ENCODE measurements at places on chromosomes 16 and 17.

DNA sequence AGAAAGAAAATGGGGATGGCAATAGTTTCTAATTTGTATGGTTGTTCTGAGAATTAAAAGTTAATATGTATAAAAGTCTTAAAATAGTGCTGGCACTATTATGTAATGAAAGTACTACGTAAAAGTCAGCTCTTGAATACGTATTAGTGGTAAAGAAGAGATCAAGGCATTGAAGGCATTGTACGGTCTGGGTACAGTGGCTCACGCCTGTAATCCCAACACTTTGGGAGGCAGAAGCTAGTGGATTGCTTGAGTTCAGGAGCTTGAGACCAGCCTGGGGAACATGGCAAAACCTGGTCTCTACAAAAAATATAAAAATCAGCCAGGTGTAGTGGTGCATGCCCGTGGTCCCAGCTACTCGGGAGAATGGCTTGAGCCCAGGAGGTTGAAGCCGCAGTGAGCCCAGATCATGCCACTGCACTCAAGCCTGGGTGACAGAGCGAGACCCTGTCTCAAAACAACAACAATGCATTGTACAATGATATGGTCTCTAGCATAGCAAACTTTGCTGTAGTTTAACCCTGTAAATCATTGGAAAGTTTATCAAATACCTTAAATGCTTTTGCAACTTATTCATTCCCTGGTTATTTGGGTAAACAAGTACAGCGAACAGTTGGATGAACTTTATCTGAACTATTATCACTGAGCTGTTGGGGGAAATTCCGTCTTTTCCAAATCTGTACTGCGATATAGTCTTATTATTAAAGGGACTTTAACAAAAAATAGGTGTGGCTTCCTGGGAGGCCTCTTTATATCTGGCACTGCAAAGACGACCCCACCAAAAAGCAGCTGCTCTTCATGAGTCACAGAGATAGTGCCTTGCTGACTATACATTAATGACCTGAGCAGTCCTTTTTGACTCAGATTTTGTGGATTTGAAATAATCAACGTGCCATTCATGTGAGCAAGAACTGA is 73.6 kb downstream of the GPRC5B start:
- DNase-seq = no peak

DNA sequence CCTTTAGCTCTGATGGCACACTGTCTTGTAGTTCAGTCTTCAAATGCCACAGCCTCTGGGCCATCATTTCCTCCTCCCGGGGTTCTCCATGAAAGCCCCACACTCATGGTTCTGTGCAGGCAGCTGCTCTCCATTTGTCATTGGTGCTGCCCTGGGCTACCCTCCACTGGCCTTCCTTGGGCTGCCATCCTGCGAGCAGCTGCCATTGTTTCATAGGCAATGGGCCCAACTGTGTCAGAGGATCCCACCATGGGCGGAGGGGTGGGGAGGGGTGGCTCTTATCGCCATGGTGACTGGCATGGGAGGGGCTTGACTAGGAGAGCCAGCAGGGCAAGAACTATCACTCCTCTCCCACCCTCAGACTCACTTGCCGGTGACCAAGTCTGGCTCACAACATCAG is 38.6 kb upstream of the BRD7 start:
- no peak for DNase-seq

GRCh38 chr17:32604966-32605365 is 118.2 kb downstream of the CDK5R1 start:
- no peak for DNase-seq

DNA sequence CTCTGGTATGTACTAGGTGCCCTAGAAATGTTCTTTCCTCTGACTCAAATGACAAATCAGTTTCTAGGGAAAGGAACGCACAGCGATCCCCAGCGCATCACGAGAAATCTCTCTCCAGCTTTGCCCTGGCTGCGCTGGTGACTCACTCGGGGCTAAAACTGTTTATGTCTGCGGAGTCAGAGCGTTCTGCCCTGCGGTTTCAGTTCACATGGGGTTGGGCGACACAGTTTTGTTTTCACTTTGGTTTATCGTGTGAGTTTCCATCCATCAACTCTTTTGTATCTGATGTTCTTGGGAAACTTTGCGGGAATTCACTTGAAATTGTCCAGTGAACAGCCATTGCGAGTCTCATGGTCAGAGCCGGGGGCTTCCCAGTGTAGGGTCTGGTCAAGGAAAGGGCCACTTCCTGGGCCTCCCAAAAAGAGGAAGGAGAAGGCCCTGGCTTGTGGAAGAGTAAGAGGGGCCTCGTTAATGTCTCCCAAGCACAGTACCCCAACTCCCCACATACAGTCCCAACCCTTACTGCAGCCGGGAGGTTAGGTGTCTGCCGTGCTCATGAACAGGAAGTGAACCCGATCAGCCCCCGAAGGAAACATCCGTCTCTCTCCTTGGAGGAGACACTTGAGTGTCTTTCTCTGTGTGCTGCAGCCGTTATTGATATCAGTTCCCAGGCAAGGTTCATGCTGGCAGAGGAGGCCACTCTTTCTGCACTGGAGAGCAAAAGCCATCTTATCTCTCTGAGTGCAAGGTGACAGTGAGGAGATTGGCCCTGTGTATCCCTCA is 643.2 kb downstream of the WWOX start:
- DNase-seq = peak; percentile 70

DNA sequence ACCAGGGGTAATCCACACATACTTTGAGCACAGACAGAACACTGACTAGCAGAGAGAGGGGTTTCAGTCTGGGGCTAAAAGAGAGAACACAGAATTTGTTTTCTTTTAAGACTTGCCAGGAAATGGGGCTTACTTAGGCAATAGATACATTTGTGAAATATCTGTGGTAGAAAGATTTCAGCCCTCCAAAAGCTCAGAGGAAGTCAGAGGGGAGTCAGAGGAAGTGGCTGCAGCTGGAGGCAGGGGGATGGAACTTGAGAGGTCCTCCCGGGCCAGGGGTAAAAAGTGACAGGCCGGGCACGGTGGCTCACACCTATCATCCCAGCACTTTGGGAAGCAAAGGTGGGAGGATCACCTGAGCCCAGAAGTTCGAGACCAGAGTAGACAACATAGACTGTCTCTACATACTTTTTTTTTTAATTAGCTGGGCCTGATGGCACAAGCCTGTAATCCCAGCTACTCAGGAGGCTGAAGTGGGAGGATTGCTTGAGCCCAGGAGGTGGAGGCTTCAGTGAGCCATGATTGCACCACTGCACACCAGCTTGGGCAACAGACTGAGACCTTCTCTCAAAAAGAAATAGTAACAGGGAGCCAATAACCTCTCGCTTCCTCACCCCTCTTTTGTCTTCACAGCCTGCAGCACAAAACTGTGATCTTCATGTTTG is 49.9 kb downstream of the NLRC5 start:
- no peak for DNase-seq

DNA sequence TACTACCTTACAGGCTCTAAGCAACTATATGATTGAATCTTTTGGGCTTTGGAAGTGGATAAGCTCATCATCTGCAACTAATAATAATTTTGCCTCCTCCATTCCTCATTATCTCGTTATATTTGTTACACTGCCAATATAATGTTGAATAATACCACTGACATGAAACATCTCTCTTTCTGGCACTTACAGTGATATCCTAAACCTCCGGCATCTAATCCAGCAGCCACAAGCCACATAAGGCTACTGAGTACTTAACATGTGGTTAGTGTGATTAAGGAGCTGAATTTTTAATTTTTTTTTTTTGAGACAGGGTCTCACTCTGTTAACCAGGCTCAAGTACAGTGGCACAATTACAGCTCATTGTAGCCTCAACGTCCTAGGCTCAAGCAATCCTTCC is 9.6 kb downstream of the CDC42EP4 start:
- DNase-seq = no peak

GRCh38 chr17:50766222-50767023 is 895 bp downstream of the ANKRD40CL start:
- DNase-seq = no peak

DNA sequence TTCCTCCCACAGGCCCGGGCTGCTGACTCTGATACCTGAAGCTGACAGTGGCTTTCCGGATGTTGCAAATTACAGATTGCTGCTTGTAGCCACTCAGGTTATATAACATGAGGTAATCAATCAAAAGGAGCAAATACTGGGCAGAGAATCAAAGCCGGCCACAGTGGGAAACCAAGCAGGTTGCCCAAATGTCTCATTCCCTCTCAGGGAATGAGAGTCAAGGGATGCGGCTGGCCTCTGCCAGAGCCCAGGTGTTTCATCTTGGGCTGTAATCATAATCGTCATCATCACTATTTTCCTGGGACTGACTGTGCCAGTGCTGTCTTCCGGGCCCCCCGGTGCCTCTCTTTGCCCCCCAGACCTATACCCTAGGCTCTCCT is 292.4 kb upstream of the FOXF1 start:
- DNase-seq = no peak

- DNase-seq = no peak
Measured at GRCh38 chr17:27597188-27597580, 33.8 kb upstream of the LGALS9 start.

DNA sequence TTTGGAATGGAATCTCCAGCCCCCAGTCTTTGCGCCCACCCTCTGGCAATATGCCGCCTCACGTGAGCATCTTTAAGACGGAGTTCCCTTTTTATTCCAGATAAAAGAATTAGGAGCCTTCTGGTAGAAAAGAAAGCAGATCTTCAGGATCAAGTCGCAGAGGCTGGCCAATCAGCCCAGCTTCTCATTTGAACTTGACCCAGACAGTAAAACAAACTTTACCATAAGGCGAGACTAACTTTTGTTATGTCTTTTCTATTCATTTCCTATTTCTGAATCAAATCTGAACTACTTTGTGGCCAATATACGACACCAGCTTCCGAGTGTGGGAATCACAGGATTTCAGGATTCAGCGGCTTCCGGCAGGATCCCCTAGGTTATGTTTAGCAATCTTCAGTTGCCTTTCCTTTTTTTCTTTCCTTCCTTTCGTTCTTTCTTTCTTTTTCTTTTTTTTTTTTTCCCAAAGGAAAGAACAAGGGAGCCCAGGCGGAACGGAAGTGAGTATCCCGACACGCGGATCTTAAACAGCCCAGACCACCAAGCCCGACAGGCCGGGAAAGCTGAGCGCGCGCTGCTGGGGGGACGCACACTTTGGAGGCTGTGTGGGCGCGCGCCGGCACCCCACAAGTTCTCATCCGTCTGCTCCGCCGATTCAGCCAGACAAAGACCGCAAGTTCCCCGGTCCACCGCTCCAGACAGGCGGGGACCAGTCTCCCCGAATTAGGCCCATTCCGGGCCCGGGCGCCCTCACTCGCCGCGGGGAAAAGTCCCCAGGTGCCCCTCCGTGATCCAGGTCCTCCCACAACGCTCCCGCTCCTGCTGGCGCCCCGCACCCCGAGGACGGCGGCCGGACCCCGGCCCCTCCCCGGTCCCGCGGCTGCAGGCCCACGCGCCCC is 633 bp downstream of the TBC1D16 start:
- peak; percentile 37 for DNase-seq

DNA sequence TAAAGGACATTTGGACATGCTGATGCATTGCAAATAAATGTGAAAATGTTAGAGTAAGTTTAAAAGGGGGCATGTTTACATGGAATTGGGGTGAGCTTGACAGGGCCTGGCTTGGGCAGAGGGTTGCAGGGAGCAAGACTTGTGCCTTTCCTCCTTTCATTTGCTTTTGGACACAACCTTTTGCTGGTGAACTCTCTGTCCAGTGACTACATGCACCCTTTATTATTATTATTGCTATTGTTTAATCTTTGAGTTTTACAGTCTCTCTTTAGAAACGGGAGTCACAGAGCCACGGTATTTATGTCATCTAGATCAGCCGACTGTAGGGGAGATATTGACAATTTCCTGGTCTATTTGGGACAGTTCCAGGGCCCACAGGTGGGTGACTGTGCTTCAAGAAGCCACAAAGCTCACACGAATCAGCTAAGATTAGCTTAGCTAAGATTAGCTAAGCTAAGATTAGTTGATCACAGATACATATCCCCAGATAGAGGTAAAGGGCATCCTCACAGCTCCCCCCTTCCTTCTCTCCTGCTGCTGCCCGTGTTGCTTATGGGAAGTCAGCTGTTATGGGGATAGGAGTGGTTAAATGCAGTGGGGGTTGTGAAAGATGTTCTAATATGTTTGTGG is 28.9 kb upstream of the ETV4 start:
- no peak for DNase-seq

DNA sequence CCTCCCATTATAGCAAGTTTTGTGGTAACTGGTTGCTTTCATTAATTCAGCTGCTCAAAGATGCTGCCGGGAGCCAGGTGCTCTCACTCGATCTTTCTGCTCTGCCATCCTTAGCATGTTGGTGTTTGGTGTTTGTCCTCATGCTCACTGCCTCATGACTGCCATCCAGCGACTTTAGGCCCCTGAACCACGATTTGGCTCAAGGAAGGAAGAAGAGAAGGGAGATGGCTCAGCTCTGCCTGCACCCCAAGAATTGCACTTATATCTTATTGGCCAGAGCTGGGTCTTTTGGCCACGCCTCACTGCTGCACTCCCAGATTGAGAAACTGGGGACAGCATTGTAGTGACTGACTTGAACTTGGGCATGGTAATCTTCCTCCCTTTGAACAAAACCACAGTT is 52.7 kb downstream of the ARSG start:
- DNase-seq = no peak

DNA sequence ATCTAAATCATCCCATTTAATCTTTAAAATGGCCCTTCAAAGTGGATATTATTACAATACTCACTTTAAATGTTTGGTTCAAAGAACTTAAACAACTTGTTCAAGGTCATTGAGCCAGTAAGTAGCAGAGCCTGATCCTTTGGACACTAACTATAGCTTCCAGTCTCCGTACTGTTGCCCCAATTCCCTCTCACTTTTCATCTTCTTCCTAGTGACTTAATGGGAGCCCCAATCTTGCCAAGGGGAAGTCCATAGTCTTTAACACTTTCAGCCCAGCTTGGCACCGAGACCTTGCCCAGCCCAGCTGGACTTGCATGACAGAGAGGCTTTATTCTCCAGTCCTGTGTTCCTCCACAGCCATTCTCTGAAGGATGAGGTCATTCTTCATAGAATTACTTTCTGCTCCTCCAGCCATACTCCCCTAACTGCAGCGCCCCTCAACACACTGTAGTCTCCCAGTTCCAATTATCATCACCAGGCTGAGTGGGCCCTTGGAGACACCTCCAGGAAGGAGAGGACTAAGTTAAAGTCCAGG is 49.2 kb upstream of the NLK start:
- no peak for DNase-seq

DNA sequence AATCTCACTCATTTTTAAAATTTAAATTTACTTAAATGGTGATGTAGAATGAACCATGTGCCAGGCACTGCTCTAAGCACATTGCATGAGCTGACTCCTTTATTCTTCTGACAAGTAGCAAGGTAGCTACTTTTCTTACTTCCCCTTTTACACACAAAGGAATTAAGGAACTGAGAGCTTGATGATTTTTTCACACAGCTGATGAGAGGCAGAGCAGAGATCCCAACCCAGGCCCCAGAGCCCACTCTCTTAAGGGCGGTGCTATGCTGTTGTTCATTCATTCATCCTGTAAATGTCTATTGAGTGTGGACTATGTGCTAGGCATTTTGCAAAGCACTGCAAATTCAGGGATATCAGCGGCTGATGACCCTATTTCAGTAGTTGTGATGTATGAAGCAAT is 17.9 kb downstream of the SEC14L5 start:
- no peak for DNase-seq

- no peak for DNase-seq
Measured at GRCh38 chr17:49738456-49739163, 25.3 kb downstream of the FAM117A start.

- DNase-seq = no peak
Measured at GRCh38 chr17:30550512-30551273, 73.5 kb downstream of the GOSR1 start.

GRCh38 chr16:57628008-57628781 is at the start of gene ADGRG1:
Gene ADGRG1 (plus strand): TSS chr16:57628630. CDS start chr16:57650288, 21,658 bp downstream.
- DNase-seq = no peak

All from activated CD4-positive, CD25-positive, alpha-beta regulatory T cell treated with anti-CD3 and anti-CD28 coated beads, Interleukin-2, amount 50 U/mL, for 72 hours (primary cell).